ENCODE measurements at places on chromosomes 1 and 21.

DNA sequence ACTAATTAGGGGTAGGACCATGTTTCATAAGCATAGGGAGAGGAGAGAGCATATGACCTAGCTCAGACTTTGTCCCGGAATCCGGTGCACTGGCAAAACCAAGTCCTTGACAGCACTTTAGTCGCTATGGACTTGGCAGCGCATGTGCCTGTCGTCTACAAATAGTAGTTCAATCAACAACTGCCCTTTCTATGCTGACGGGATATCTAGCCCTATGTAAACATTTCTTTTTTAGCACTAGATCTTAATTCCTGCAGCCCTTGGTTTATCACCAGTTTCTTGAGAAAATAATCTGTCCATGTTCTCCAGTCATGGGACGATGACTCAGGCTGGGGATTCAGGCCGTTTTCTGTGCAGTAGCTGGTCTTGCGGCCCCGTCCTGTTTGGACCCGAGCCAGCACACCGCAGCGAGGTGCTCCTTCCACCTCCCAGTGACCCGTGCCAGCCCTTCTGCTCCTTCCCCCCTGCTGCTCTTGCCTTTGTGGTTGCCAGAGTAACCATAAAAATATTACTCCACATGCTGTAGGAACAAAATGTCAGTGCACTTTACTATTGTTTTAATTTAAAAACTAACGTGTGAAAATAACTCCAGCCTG lies 8.6 kb upstream of the MT1HL1 start:
- no peak for DNase-seq

DNA sequence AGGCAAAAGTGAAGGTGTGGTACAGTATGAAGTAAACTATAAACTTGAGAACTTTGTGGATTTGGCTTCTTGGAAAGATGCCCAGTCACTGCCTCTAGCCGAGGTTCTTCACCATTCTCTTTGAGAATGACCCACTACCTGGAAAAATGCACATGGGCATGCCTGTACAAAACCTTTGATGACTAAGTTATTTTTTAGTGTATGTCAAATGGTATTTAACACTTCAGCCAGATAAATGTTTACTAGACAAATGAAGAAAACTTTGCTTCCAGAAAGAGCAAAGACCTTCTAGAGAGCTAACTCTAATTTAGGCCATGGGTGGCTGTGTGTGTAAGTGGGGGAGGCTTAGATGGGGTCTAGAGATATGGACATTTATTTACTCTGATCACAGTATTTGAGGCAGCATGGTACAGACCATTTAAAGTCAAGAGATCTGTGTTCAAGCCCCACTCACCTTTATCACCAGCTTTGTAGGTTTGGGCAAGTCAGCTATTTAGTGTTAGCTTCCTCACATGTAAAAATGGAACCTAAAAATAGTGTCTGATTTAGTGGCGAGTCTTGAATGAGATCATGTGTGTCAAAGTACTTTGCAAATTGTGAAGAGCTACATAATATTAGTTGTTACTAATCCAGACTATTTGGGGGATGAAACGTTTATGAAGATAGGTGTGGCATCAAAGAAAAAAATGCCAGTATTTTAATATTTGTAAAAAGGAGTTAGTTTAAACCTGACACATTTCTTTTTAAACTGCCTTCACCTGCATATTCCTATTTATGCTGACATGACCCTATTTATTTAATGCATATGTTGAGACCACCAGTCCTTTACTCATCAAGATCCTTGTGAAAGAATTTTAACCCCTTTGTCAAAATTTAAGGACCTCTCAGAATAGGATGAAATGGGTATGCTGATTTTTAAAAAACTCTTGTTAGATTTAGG lies 20.2 kb downstream of the NFYC start:
- DNase-seq: no peak

- no peak for DNase-seq
Observed at GRCh38 chr1:182280504-182280900, 111.1 kb downstream of the GLUL start.

DNA sequence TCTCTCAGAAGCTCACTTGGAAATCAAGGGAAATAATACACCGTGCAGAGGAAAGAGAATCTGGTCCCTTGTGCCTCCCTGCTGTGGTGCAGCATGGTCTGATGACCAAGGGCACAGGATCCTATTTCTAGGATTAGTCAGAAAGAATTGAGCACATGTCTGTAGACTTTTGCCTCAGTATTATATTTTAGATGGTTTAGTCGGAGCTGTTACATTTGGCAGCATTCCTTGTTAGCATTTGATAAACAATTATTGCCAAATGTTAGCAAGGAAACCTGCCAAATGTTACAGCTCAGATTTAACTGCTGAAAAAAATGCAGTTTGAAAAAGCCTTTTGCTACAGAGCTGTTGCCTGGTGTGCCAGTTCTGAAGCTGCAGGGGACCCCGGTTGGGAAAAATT lies 183.5 kb upstream of the DPYD start:
- no peak for DNase-seq

- DNase-seq: no peak
Observed at GRCh38 chr21:38819719-38820159, 14.0 kb downstream of the ETS2 start.

- DNase-seq: no peak
Observed at GRCh38 chr1:96922181-96922580, 200.6 kb downstream of the PTBP2 start.

DNA sequence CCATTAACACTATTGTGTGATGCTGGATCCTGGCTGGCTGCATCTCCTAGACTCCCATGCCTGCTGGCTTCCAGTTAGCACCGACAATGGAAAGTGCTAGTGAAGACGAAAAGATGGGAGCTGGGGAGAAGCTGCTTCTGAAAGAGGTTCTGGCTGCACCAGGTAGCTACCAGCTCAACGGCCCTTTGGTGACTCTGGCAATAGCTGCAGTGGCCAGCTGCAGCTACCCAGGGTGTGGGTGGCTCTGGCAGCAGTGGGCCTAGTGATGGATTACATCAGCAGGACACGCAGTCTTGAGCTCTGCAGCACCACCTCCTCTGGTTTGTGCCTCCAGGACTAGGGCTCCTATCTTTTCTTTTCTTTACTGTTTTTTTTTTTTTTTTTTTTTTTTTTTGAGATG lies 662.6 kb downstream of the MATN1 start:
- DNase-seq: no peak
